GM18507 (cell line): ENCODE measurements at places on chromosomes 4 and X.

DNA sequence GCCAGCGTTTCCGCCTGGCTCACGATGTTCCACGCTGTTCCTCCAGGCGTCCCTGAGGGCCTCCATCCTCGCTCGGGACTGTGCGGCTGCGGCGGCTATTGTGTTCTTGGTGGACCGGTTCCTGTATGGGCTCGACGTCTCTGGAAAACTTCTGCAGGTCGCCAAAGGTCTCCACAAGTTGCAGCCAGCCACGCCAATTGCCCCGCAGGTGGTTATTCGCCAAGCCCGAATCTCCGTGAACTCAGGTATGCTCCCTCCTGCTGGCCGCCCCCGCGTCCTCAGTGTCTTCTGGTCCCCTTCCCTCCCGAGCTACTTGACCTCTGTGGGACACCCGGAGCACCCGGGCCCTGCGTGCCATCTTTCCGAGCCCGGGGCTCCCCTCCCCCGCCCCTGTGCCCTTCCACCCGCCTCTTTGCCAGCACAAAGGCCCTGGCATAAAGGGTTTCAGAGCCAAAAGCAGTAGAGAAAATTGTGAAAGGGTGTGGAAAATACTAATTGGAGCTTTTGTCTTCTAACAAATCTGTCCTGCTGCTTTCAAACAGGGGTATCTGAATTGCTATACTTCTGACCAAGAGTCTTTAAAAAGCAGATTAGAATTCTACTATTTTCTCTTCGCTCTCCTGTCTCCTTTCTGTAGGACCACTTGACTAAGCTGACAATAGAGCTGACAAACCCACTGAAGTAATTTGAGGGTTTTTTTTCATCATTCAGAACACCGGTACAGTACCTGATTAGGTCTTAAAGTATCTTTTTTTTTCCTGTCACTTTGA, 104.0 kb downstream of the NEUROG2 start:
- no peak for DNase-seq

DNA sequence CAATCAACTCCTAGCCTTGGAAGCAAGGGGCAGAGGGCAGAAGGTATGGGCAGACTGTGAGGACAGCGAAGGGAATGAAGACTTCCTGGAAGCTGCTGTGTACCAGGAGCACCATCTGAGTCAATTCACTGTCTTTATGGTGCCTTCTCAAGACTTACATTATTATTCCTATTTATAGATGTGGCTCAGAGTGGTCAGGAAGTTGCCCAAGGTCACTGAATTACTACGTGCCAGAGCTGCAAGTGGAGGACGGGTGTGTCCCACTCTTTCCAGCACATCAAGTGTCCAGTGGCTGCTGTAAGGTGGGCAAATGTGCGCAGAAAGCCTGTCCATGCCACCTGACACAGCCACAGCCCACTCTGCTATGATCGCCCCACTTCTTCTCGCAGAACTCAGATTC, 32.0 kb downstream of the SMPX start:
- DNase-seq: no peak

- no peak for DNase-seq
These were observed 8.4 kb upstream of the GPM6B start for GRCh38 chrX:13825178-13825762.

DNA sequence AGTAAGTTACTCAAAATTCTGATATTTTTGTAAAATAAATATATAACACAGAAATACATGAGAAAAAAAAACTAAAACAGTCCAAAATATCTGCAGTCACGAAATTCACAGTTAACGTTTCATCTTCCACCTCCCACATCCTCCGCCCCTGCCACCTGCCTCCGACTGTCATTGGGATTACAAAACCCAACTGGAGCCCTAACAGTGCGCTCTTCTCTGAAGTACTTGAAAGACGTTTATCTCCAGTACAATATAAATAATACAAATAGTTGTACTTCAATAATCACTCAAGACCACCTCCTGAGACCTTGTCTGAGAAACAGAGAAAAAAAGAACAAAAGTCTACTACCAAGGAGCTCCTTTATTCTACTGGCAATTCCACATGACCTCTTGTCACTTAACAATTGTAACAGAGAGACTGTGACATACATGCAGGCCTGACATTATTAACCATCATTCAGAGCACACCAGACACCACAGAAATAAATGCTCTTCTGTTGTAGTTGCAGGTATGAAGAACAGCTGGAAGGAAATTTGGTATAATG, 280.6 kb downstream of the PPP3CA start:
- DNase-seq: no peak

- DNase-seq: no peak
These were observed 1332.5 kb downstream of the FSTL5 start for GRCh38 chr4:160831165-160831922.
